ENCODE measurements at places on chromosomes 16 and 17.

DNA sequence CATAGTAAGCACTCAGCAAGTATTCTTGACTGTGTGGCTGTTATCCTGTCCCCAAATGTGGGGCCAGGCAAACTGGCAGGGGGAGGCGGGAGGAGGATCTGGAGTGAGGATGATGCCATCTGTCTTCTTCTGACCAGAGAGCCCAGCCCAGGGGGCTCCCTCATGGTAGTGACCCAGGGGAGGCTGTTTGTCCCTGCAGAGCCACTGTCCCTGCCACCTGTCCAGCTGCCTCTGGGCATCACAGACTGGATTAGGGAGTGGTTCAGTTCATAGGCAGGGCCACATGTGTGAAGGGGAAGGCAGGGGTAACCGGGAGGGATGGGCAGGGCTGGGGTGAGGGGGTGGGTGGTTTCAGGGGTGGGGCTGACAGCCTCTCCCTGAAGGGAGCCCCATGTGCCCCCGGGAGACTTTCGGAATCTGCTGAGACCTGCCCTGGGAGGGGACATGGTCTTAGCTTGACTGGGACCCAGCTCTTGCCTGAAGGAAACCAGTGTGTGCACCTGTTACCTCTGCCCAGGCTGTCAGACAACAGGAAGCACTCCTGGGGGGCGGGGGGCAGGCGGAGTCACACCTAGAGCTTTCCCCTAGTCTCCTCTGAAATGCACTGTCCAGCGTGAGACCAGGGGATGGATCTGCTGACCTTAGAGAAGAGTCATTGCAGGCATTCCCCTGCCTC, 15.2 kb downstream of the ARHGAP23 start:
- no peak for DNase-seq

GRCh38 chr17:36777118-36777517, 160.2 kb upstream of the LHX1 start:
- DNase-seq, result no peak

- no peak for DNase-seq
Measured at GRCh38 chr16:2447920-2448583, 11.9 kb upstream of the TEDC2 start.

- no peak for DNase-seq
Measured at GRCh38 chr16:81560979-81561657, 116.5 kb downstream of the CMIP start.

DNA sequence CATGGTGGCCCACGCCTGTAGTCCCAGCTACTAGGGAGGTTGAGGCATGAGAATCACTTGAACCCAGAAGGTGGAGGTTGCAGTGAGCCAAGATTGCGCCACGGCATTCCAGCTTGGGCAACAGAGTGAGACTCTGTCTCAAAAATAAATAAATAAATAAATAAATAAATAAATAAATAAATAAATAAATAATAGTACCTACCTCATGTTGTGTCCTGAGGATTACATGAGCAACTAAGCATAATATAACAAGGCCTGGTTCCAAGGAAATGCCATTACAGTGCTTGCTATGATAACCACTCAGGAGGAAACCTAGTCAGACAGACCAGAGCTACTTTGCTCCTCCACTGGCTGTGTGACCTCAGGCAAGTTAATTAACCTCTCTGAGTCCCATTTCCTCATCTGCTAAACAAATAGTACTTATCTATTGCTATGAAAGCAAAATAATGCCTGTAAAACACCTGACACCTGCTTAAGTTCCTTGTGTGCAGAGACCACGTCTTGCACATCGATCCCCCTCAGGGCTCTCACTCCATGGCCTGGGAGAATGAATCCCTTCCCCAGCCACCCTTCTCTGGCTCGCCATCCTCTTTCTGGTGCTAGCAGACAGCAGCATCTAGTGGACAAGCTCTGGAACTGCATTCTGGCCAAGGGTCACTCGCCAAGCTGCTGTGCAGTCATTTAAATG, 7.5 kb downstream of the EPOP start:
- peak; percentile 49 for DNase-seq

- peak; percentile 48 for DNase-seq
Measured at GRCh38 chr16:86018487-86018886, 119.5 kb downstream of the IRF8 start.

GRCh38 chr16:23378921-23379320, 74.1 kb downstream of the COG7 start:
- no peak for DNase-seq

DNA sequence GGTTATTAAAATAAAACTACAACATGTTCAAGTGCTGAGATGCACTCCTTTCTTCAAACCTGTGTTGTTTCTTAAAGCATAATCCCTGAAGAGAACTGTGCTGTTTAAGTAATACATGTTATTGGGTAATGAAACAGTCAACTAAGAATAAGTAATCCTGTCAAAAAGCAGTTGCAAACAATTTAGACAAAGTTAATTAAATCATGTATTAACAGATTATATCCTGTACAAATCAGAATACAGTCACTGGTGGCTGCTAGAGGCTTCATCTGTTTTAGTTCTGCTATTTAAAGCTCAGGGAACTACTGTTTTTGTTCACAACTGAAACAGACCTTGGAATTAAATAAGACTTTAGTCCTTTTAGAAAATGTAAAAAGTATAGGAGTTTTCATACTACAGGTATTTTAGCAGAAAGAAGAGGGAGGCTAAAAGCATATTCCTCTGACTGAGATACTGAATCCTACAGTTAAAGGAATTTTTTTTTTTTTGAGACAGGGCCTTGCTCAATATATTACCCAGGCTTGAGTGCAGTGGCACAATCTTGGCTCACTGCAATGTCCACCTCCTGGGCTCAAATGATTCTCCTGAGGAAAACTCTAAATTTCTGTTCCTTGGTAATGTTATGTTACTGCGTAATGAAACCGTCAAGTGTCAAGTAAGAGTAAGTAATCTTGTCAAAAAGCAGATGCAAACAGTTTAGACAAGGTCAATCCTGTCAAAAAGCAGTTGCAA, 27.3 kb upstream of the ITGA2B start:
- no peak for DNase-seq

DNA sequence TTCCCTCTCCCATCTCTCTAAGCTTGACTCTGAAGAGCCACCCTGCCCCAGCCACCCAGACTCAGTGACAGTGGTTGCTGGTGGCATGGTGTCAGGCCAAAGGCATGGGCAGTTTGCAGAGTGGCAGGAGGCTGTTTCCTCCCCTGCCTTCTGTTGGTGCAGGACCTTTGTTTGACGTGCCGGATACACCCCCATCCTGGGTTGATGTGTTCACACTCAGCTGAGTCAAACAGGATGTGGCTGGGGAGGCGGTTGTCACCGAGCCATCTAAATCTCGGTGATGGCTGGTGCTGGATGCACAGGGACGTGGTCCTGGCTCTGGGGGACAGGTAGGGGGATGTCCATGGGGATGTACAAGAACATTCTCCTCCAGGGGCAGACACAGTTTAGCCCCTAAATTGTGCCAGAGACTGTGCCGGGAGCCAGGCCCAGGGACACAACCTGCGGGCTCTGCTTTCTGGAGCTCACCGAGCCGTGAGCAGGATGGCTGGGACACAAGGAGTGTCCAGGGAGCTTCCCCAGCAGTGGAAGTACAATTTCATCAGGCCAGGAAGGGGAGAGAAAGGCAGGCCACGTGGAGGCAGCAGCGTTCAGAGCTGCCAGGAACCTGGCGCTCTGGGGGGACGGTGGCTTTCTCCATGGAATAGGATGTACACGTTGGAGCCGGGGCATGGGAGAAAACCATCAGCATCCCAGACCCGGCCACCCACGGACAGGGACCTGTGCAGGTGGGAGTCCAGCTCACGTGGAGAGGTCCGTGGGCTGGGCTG, 264.2 kb downstream of the SEC14L1 start:
- DNase-seq, result peak; percentile 57

- no peak for DNase-seq
Measured at GRCh38 chr17:55430541-55431288, 9.1 kb upstream of the MMD start.

- DNase-seq, result no peak
Measured at GRCh38 chr16:25224731-25225319, 8.1 kb downstream of the AQP8 start.

DNA sequence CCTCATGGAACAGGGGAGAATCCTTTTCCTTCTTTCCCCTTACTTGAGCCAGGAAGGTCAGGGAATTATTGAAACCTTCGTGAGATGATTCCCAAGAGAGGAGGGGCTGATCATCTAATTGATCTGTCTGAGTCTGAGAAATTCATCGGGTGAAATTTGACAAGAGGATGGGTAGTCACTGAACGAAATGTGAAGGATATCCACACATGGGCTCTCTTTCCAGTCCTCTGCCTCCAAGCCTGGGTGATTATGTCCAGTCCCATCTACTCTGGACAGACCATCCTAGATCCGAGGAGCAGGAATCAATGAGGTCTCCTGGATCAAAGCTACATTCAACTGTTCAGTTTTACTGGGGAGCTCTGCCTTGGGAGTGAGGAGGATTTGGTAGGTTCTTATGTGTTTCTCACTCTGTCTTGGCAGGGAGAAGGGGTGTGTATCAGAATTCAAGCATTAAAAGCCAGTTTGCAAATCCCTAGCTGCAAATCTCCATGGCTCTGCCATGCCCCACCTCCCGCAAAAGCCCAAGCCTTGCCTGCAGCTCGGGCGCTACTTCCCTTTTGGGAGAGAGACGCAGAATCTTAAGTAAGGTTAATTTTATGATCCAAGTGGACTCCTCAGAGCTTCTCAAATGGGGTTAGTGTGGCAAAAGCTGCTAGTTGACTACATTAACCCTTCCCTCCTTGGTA, 47.1 kb upstream of the TEKT3 start:
- peak; percentile 32 for DNase-seq

GRCh38 chr16:8493972-8494371, 96.3 kb downstream of the TMEM114 start:
- DNase-seq, result no peak

GRCh38 chr17:79018370-79018695, 5.6 kb upstream of the C1QTNF1 start:
- no peak for DNase-seq

DNA sequence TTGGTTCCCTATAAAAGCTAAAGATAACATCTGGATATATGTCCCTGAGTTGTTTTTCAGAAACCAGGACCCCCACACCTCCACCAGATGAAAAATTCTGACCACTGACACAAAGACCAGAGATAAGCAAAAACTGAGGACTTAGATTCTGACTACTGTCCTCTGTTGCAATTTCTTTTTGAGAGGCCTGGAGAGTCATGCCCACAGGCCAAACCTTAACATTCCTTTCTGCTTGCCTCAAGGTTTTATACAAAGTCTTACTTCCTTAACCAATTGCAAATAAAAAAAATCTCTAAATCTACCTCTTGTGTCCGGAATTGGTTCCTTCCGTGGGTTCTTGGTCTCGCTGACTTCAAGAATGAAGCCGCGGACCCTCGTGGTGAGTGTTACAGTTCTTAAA, 228.5 kb downstream of the ABCC12 start:
- no peak for DNase-seq

DNA sequence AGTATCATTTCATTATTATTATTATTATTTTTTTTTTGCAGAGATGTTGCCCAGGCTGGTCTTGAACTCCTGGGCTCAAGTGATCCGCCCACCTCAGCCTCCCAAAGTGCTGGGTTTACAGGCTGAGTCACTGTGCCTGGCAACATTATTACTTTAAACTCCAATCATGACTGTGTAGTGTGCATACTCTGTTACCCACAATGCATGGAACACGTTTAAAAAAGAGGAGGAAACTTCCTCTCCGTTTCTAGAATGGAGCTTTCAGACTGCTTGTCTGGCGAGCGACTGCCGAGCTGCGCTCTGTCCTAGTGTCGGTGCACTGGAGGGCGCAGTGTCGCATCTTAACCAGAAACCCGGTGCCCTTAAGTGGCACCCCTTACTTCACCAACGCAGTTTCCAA, 22.1 kb upstream of the FASN start:
- no peak for DNase-seq

GRCh38 chr16:180101-180675, at the start of gene HBQ1:
HBQ1 (plus strand) TSS chr16:180459; CDS start chr16:180487, 28 bp downstream.
- peak; percentile 17 for DNase-seq

- no peak for DNase-seq
Measured at GRCh38 chr16:29900888-29901606, 759 bp downstream of the ASPHD1 start.

DNA sequence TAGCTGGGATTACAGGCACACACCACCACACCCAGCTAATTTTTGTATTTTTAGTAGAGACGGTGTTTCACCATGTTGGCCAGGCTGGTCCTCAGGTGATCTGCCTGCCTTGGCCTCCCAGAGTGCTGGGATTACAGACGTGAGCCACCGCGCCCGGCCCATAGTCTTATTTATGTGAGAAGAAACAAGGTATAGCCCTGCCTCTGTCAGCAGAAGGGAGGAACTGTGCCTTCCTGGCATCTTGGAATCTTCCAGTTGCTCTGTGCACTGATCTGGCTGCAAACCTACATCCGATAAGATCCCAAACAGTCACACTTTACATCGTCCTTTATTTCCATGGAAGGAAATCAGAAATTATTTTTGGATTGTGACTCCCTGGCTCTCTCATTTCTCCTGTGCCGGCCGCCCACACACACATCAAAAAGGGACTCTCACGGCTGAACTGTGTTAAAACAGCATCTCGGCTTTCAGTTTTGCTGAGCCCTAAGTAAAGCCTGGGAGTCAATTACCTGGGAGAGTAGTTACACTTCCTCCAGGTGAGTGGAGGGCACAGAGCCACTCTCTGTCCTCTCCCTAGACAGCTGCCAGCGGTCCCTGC, 23.3 kb downstream of the WIPI1 start:
- DNase-seq, result no peak

GRCh38 chr16:66289051-66289680, 77.3 kb upstream of the CDH5 start:
- no peak for DNase-seq

- DNase-seq, result no peak
Measured at GRCh38 chr16:86988920-86989696, 328.1 kb downstream of the C16orf95 start.

GRCh38 chr17:59634632-59635541, 15.2 kb downstream of the CLTC start:
- no peak for DNase-seq

GRCh38 chr16:83328936-83329335, 478.8 kb upstream of the HSBP1 start:
- DNase-seq, result no peak

- peak; percentile 30 for DNase-seq
Measured at GRCh38 chr16:28494121-28494851, at the start of gene APOBR. APOBR (plus strand) TSS chr16:28494643; CDS start chr16:28494682, 39 bp downstream.

GRCh38 chr17:61351745-61352407, 47.8 kb upstream of the TBX2 start:
- DNase-seq, result no peak
